ENCODE measurements at places on chromosomes 6 and 20.

- no peak for DNase-seq
Measured at GRCh38 chr20:43942667-43943285, 28.1 kb downstream of the TOX2 start.

- DNase-seq: no peak
Measured at GRCh38 chr20:38173237-38174156, 8.4 kb upstream of the TGM2 start.

DNA sequence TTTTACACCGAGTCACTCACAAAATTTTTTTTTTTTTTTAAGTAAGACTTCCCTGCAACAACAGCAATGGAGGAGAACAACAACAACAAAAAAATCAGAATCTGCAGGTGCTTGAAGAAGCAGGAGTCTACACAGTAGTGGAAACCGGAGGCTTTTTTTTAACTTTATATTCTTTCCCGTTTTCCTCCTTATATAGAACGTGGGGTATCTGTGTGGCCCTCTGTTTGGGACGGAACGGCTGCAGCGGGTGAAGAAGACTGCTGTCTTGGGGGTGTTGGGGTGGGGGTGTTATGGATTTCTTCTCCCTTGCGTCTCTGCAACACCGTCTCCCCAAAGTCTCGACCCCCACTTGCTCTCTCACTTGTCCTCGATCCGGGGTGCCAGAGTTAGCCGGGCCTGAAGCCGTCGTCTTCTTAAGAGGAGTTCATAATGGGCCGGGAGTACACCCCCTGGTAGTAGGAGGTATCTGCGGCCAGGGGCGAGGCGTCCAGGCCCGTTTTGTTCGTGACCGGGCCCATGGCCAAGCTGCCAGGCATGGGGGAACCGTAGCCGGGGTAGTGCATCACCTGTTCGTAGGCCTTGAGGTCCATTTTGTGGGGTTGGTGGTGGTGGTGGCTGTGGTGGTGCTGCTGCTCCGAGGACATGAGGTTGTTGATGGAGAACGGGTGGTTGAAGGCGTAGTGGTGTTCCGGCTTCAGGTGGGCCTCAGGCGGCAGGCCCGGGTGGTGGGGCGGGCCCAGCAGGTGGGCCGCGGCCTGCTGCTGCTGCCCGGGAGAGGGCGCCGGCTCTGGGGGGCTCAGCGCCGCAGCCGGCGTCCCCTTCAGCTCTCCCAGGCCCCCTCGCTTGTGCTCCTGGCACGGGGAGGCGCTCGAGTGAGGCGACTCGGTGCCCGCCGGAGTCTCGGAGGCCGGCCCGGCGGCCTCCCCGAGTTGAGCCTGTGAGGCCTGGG is 2.7 kb downstream of the FOXA2 start:
- no peak for DNase-seq

DNA sequence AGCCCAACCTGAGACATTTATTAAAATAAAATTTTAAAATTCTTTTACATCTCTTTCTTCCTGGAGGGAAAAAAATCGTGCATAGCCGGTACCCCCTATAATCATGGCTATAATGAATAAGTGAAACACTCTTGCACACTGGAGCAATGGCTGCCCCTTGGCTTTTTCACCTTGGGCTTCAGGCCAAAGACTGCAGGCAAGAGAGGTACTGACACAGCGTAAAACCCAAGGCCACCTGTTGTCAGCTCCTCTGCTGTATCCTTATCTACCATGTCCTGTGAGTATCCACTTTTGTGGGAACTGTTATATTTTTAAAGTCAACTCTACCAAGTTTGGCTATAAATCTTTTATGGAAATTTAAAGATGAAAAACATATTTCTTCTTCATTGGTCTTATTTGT is 23.0 kb upstream of the LY86 start:
- DNase-seq: peak; percentile 84

DNA sequence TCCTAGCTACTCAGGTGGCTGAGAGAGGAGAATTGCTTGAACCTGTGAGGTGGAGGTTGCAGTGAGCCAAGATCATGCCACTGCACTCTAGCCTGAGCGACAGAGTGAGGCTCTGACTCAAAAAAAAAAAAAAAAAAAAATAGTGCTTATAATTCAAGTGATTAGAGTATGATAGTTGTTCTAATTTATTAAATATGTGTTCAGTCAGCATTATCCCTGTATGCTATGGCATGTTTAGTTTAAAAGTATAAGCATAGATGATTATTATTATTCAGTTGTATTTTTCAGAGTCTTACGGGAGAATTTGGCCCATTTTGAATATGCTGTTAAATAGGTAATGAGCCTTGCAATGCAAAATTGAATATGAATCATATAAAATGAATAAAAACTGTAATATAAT is 64.8 kb downstream of the UBR2 start:
- DNase-seq: no peak

- DNase-seq: no peak
Measured at GRCh38 chr6:73724389-73724788, 28.4 kb downstream of the CD109 start.

DNA sequence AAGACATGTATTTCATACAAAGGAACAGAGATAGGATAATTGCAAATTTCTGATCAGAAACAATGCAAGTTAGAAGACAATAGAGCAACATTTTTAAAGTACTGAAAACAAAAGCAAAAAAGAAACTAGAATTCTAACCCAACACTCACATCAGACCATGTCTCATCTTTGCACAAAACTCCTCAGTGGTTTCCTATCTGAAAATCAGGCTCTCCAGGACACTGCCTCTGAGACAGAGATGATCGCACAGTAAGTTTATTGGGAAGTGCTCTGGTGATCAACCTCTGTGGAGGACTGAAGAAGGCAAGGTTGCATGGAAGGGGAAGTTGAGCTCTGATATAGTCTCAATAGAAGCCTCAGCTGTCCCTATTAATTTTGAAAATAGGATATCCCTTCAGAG is 2.3 kb upstream of the TTBK1 start:
- no peak for DNase-seq

DNA sequence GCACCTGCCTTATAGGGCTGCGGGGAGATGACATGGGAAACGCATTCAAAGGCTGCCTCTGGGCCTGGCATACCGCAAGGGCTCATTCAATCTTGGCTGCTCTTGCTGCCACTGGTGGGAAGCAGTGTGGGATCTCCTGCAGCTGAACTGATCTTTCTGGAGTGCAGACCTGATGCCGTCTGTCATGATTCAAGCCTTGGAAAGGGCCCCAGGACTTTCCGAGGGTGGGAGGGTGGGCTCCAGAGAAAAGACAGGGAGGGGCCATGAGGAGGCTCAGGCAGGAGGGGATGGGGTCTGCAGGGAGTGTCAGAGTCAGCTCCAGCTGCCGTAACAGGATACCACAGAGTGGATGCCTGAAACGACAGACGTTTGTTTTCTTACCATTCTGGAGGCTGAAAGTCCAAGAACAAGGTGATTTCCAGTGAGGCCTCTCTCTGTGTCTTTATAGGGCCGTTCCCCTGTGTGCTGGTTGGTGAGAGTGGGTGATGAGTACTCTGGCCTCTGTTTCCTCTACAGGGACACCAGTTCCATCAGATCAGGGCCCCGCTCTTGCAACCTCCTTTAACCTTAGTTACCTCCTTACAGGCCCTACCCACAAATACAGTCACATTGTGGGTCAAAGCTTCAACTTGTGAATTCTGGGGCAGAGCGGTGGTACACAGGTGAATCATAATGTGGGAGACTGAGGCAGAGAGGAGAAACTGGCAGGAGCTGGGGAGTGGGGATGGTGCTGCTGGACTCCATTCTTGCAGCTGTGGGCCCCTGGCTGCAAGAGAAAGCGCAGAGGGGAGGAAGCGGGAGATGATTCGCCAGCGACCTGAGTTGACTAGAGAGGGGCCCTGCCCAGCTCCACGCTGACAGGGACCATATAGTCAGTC is 148.4 kb downstream of the SYCP2 start:
- DNase-seq: no peak

GRCh38 chr20:58107533-58107932 is 120.9 kb downstream of the ANKRD60 start:
- DNase-seq: no peak

DNA sequence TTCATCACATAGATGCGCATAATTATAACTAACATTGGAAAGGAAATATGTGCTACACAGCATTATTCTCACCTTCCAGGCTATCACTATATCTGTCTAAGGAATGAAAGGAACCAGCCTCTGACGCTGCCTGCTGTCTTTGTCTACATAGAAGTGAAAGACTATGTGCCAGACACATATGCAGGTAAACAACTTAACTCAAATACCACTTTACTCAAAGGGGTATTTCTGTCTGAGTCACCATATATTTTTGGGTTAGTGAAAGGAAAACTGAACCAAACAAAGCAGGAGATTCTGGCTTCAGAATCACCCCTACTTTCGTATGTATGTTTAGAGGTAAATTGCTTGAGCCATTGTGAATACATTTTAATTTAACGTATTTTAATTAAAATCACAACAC is 328.6 kb upstream of the PLCB4 start:
- no peak for DNase-seq

DNA sequence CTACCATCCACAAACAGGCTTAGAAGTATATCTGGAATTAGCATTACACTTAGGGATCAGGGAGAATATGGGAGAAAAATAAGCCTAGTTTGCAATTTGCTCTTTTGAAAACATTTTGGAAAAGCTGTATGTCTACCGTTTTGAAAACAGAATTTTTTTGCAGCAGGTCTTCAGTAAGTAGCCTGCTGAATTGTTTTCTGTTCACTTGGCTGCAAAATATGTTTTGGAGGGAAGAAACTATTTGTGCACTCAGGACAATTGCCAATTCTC is 39.6 kb downstream of the ILRUN start:
- DNase-seq: no peak

- no peak for DNase-seq
Measured at GRCh38 chr6:162292915-162293314, 434.7 kb downstream of the PRKN start.

GRCh38 chr20:57693670-57694329 is 16.0 kb downstream of the PMEPA1 start:
- DNase-seq: no peak

- no peak for DNase-seq
Measured at GRCh38 chr6:115854866-115855665, 205.6 kb downstream of the FRK start.

DNA sequence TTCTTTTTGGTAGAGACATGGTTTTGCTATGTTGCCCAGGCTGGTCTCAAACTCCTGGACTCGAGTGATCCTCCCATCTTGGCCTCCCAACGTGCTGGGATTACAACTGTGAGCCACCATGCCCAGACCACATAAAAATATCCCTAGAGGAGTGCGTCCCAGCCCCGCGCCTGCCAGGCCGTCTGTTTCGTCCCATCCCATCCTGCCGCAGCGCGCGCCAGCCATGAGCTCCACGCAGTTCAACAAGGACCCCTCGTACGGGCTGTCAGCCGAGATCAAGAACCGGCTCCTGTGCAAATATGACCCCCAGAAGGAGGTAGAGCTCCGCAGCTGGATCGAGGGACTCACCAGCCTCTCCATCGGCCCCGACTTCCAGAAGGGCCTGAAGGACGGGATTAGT is 16.6 kb upstream of the AMD1 start:
- DNase-seq: no peak

- peak; percentile 52 for DNase-seq
Measured at GRCh38 chr6:44920952-44921491, 407.1 kb upstream of the RUNX2 start.

DNA sequence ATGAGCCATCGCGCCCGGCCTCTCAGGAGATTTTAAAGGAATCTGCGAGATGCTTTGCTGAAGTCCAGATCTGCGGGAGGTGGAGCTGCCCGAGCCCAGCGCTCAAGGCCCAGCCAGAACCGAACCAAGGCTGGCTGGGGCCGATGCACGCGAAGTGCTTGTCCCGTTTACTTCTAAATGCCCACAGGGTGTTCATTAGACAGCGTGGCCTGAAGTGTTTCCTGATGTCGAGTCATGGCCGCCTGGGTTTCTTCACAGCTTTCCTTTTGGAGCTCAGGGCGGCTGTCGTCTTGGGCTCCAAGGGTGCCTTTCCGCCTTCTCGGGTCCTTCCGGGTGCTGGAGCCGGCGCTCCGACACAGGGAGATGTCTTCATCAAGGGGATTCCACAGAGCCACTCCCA is 25.1 kb upstream of the CCR6 start:
- DNase-seq: no peak

DNA sequence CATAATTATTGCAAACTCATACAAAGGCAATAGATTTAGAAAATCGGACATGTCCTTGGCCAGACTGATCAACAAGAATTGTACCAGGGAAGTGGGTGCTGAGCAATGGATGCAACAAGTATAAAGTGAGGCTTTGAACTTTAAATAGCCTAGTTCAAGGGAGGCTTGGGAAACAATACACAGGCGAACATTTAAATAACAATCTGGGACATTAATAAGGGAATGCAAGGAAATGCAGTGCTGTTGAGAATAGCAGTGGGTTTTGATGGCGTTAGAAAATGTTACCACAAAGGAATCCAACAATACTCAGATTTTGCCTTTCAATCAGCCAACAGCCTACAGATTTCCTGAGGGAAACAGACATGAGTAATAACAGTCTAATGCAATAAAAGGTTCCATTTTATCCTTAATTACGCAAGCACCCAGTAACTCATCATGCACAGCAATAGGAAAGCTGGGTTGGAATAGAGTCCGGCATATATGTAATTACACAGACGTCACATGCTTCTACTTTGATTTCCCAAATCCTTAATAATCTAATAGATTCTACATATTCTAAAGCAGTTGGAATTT is 134.6 kb downstream of the PHACTR1 start:
- DNase-seq: no peak

DNA sequence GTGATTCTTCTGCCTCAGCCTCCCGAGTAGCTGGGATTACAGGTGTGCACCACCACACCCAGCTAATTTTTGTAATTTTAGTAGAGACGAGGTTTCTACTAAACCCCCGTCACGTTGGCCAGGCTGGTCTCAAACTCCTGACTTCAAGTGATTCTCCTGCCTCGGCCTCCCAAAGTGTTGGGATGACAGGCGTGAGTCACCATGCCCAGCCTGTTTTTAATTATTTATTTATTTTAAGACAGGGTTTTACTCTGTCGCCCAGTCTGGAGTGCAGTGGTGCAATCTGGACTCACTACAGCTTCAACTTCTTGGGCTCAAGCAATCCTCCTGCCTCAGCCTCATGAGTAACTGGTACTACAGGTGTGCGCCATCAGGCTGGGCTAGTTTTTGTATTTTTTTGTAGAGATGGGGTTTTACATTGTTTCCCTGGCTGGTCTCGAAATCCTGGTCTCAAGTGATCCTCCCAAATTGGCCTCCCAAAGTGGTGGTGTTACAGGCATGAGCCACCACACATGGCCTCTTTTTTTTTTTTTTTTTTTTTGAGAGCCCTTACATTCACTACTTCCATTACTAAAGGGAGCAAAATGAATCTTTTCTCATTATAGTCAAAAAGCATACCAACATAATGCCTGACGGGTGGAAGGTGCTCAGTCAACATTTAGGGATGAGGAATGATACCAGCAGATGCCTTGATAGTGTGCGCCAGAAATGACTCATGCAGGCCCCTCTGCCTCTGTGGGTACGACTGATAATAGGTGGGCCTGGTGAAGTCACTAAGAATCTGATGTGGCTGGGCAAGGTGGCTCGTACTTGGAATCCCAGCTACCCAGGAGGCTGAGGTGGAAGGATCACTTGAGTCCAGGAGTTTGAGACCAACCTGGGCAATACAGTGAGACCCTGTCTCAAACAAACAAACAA is 17.8 kb upstream of the RALGAPB start:
- no peak for DNase-seq

- no peak for DNase-seq
Measured at GRCh38 chr20:32356622-32357374, 1.3 kb upstream of the ASXL1 start.

All from NCI-H2029 treated with DMSO at 0.1 percent for 48 hours (cell line).